ENCODE measurements at places on chromosomes 2 and 18. TPM values are rescaled to one million over a fixed set of nuclear protein-coding genes. Genes with fewer than 3 reads are reported as not detected.

The WDR54 gene
- 88.9 TPM for total RNA-seq

The VWA3B gene
- total RNA-seq = not detected

The DBI gene
- total RNA-seq = 415 TPM

The RAMP1 gene
- total RNA-seq = 0.15 TPM

The ATF2 gene
- 20.6 TPM for total RNA-seq

The IL1F10 gene
- not detected for total RNA-seq

The PDE1A gene
- 0.31 TPM for total RNA-seq

The C2orf78 gene
- not detected for total RNA-seq
